Type B pancreatic cell (in vitro differentiated cells): ENCODE measurements at places on chromosomes 3 and 15. TPM values are rescaled to one million over a fixed set of nuclear protein-coding genes. Genes with fewer than 3 reads are reported as not detected.

- no peak overlapping the region for H3K27ac ChIP-seq
- H3K36me3 ChIP-seq = no peaks in the 10 kb centered on the region
- DNase-seq = no peak
Measured at GRCh38 chr15:73353734-73354133, 15.0 kb downstream of the HCN4 start.

DNA sequence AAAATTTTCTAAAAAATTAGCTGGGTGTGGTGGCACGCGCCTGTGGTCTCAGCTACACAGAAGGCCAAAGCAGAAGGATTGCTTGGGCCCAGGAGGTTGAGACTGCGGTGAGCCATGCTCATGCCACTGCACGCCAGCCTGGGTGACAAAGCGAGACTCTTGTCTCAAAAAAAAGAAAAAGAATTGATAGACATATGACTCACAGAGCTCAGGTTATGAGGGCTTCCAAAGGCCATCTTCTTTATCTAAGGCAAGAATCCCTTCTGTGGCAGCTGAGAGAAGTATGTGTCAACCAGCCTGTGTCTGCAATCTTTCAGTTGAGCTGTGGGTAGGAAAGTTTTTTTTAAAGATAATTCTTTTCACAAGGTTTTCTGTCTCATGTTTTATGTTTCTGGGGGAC is 53.9 kb downstream of the MRPS25 start:
- DNase-seq = no peak
- H3K4me1 ChIP-seq = peaks cover 7% of the 10 kb centered on the region
- no peak overlapping the region for H3K4me3 ChIP-seq
- no peak overlapping the region for H3K27ac ChIP-seq
- H3K36me3 ChIP-seq = peaks cover 42% of the 10 kb centered on the region

Gene ZNF660
- total RNA-seq = 4.0 and 19.2 TPM in 2 replicates

Gene CLRN1
- not detected in 2 replicates for total RNA-seq

DNA sequence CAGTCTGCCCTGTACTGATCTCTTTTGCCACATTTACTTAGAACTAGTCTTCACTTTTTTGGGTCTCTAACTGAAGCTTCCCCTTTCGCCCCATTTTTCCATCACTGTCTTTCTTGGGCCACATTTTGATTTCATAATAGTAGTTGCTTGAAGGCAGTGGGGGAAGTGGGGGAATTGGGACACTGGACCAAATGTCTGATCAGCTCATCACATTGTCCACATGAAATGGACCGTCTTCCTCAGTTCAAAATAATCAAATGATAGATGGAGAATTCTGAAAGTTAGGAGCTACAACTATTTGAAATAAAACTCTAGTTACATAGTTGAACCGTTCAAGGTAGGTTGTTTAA is 747 bp downstream of the PDCD6IP start:
- H3K27me3 ChIP-seq = peaks cover 2% of the 10 kb centered on the region
- no peak for DNase-seq
- H3K27ac ChIP-seq = peak overlapping the region; percentile 94
- H3K4me3 ChIP-seq = peak overlapping the region; percentile 99

DNA sequence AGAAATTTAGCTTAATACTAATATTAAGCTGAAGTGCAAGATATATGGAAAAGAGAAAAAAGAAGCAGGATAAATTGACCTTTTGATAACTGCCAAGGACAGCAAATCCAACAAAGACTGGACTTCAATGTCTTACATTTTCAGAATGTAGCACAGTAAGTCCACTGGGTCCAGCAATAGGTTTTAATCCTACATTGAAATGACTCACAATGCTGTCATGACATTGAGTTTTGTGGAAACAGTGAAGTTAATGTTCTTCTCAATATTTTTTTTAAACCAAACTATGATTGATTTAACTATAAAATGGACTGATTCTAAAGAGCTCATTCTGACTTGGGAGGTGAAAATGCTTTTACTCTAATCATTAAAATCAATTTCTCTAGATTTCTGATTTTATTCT is 166.6 kb upstream of the ZNF717 start:
- no peak overlapping the region for H3K4me3 ChIP-seq
- H3K27ac ChIP-seq = no peak overlapping the region
- DNase-seq = no peak
- no peaks in the 10 kb centered on the region for H3K4me1 ChIP-seq
- H3K36me3 ChIP-seq = no peaks in the 10 kb centered on the region
